Skeletal muscle cell (primary cell): ENCODE measurements at places on chromosomes 7 and 10.

GRCh38 chr7:129835569-129835968 lies 117.2 kb downstream of the UBE2H start:
- no peak for DNase-seq

GRCh38 chr10:1413823-1414222 lies 323.5 kb downstream of the ADARB2 start:
- DNase-seq = no peak

DNA sequence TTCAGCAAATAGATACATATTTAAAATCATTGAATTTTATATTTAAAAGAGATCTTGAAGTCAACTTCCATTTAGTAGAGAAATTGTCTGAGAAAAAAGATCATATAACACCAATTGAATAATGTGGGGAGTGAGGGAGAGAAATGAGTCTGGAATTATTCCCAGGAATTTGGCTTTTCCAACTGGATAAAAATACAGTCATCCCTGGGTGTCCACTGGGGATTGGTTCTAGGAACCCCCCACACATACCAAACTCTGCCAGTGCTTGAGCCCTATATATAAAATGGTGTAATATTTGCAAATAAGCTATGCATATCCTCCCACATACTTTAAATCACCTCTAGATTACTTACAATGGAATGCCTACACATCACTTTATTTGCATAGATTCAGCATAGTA lies 162.8 kb upstream of the SEMA3C start:
- DNase-seq = no peak

- no peak for DNase-seq
These were observed 43.4 kb downstream of the ZNF503 start for GRCh38 chr10:75358132-75358531.

DNA sequence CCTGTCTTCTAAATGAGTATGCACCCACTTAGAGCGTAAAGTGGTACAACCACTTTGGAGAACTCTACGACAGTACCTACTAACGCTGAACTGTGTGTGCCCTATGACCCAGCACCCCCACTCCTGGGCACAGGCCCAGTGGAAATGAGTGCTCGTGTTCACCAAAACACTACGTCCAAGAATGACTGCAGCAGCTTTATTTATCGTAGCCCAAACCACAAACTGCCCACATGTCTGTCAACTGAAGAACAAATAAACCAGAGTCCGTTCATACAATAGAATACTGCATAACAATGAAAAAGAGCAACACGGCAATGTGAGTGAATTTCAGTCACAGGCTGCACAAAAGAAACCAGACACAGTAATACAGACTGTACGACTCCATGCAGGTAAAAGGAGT lies 35.4 kb downstream of the TLL2 start:
- DNase-seq = no peak

DNA sequence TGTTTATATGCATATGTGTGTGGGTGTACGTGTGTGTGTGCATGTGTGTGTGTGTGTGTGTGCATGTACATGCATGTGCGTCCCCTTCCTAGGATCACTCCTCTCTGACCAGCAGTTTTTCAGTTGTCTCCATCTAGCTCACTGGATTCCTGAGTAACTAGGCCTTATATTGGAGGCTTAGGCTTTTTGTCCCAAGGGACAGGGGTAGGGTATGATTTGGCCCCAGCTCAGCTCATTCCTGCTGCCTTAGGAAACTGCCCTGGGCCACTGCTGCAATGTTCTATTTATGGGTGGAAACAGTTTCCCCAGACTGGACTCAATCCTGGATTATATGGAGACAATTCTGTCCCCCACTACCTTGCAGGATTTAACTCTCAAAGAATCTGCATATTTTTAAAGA lies 68.8 kb upstream of the SDK1 start:
- peak; percentile 26 for DNase-seq

DNA sequence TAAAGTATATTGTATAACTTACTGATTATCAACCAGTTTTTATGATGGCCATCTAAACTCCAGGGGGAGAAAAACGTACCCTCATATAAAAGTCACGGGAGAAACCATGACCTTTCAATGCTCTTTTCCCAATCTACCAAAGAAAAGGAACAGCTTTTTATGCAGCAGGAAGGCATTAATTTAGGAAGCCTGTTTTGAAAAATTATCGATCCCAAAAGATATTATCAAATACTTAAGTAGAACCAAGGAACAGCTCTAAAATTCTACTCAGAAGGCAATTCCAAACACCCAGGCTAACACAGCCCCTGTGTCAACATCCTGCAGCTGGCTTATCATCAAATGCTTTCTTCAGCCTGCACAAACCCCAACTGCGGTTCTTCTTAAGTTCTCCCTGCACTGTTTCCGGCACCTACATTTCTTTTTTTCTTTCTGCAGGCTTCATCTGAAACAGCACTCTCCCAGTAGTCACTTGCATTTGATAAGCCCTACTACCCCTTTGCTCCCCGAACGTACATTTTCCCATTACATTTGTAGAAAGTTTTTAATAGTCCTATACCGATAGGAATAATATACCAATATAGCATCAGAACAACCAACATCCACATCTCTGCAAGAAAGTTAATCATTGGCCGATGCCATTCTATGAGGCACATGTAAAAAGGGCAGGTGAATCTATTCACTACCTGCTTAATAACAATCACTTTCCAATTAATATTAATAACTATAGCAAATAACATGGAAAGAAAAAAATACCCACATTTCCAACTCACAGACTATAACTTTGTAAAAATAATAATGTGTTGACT lies 47.9 kb downstream of the PIP4K2A start:
- DNase-seq = no peak

- no peak for DNase-seq
These were observed 143.2 kb downstream of the GRK5 start for GRCh38 chr10:119350502-119351097.

DNA sequence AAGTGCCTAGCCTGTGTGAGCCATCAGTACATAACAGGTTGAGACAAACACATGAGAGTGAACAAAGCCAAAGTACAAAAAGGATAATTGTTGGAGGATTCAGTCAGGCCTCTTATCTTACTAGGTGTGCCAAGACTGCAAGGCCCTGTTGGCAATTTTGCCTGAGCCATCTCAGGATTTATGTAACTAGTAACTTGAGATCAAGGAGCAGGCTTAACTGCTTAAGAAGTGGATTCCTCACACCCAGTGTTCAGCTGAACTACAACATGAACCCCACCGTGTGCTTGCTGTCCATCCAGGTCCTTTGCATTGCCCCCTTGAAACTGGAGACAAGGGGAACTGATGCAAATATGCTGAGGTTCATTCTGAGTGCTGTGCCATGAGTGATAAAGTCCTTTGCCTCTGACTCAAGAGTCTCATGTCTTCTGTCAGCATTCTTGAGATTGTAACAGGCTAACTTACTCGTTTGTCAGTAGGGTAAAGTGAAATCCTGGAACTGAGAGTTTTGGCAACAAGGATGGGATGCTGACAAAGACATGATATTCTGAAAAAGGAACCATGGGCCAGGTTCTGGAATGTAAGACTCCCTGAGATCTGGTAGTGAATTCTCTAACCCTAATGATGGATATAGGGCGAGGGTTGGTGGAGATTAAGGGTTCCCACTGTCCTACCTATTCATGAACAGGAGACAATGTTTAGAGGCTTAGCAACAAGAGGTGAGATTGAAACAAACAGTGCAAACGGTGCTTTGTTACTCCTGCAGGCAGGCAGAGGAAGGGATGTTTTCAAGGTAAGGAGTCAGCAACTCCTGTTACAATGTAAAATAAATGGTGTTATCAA lies 44.1 kb upstream of the GATAD1 start:
- peak; percentile 4 for DNase-seq

DNA sequence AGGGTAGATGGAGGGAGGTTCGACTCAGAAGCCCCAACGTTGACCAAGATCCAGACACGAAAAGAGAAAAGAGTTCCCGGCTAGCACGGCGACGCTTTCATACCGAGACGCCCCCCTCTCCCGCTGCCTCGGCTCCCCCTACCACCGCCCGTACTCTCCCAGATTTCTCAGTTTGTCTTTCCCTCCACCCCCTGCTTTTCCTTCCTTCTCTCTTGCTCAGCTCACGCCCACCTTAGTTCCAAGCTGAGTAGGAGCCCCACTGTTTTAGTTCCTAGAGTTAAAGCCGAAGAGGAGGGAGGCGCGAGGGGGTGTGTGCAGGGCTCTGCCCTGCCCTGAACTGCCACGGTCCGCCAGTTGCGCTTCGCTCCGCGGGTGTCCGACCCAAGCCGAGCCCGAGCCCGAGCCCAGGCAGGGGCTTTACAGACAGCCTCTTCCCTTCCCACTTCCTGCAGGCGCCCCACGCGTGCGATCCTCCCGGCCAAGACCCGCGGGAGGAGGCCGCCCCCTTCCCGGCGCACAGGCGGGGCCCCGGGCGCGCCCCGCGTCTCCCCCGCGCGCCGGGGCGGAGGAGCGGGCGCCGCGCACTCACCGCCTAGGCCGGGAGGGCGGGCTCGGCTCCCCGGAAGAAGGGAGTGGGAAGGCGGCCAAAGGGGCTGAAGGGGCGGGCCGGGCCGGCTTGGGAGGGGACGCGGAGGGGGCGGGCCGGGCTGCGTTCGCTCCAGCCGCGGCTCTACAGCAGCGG lies at the start of gene EPHB6:
TSS of gene EPHB6 (plus strand) at position 705 of the 742 bp plus-strand sequence. CDS start 8,152 bp downstream, outside the sequence.
- DNase-seq = no peak

DNA sequence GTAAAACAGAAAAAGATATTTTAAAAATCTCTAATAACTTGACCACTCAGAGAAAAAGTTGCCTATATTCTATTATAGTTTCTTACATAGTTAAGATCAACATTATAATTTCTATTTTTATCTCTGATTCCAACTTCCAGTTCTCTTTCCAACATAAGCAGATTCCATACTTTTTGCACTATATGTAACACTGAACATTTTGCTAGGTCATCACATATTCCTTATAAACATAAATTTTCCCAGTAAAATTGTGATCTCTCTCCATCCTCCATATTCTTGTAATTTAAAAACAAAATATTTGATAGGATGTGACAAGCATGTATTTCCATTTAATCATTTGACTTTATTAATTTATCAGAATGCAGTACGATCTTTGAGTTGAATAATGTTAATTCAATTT lies 170.4 kb upstream of the THSD7A start:
- DNase-seq = no peak

- no peak for DNase-seq
These were observed 23.8 kb upstream of the C7orf33 start for GRCh38 chr7:148566736-148567135.

DNA sequence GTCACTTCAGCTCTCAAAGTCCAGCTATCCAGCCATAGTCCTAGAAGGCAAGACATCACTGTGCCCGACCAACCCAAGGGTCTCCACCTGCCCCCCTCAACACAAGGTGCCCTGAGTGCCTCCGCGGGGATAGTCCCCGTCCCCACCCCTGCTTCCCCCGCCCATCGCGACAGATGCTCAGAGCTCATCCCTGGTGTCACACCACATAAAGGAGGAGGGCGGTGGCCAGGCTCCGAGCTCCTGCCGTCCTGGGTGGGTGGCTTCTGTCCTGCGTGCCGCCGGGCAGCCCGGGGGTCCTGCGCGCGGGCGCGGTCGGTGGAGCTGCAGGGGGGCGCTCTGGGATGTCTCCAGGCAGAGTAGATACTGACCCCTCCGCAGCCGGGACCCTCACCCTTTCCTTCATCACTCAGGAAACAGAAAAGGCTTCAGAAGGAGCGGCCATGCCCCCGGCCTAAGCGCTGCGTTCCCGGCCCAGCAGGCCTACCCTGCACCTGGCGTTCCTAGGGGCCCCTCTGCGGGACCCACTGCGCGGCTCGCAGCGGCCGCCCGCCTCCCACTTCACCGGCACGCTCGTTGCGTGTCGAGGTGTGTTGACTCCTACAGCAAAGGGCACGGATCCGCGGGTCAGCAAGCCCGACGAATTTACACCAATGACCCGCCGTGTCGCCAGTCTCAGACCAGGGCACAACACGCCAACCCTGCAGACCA lies 53.4 kb downstream of the ALOX5 start:
- no peak for DNase-seq

DNA sequence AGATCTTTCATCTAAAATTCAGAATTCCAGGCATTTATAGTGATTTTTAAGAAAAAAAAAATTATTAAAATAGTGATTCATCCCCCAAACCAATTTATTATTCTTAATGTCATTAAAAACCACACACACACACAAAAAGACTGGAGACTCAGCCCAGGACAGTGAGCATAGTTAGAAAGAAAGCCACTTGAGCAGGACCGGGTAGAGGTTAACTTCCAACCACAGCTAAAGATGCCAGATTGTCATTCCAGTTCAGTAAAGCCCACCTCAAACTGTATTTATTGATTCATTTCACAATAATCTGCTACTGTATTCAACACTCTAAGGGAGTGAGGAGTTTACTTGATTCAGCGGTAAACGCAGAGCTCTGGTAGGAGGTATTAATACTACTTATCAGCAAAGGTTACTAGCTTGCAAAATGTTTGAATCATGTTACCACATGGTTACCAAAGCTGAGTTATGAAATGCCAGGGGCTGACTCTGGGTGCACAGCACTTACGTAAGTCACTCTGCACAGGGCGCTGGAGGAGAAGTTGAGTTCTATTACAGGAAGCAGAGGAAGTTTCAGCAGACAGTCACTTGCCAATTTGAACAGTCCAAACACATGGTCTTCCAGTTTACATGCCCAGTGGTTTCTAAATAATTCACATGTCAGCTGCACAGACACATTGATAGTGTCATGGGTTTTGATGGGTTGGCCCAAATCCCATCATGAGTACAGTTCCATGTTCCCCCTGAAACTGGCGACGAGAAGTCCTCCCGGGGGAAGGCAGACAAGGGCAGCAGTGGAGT lies 64.6 kb downstream of the KLF6 start:
- DNase-seq = peak; percentile 83

DNA sequence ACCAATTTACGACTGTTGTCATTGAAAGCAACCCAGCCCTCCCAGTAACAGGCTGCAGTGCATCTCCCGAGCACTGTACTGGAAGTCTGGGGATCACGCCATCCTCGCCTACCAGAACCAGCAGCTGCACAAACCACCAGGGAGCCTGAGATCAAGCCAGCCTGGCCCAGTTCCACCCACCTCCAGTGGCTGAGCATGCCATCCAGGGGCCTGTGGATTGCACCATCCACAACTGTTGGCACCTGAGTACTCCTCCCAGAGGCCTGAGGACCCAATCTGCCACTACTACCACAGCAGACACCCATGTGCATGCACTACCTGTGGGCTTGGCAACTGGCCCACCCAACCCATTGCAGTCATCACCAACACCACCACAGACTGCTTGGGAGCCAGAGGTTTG lies 44.2 kb downstream of the HERPUD2 start:
- DNase-seq = no peak

- DNase-seq = no peak
These were observed 75.8 kb downstream of the ZMIZ1 start for GRCh38 chr10:79144351-79145173.

- DNase-seq = no peak
These were observed 94.9 kb upstream of the ZNF438 start for GRCh38 chr10:31126593-31126992.

- no peak for DNase-seq
These were observed 84.8 kb upstream of the COL13A1 start for GRCh38 chr10:69716711-69717560.

DNA sequence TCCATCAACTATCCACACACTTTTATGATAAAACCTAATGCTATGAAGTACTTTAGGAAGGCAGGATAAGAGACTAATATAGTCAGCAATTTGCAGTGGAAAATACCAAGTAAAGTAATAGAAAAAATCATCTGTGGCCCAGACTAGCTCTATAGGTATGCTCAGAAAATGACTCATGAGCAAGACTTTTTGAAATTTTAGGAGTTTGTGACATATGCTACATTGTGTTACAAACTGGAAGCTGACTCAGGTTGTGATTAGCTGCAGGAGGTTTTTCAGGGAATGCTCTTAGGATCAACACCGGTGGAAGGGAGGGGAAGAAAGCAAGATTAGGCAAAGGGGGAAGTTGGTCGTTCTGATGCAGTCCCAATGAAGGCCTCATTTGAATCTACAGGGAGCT lies 56.1 kb downstream of the FEZF1 start:
- DNase-seq = no peak
